ENCODE measurements at places on chromosomes 6 and 20.
A peak's percentile ranks its signal among the peaks of the same experiment; 100 is the strongest.

GRCh38 chr6:165847407-165848085 lies 184.5 kb upstream of the PDE10A start:
- peak; percentile 68 for ATAC-seq

DNA sequence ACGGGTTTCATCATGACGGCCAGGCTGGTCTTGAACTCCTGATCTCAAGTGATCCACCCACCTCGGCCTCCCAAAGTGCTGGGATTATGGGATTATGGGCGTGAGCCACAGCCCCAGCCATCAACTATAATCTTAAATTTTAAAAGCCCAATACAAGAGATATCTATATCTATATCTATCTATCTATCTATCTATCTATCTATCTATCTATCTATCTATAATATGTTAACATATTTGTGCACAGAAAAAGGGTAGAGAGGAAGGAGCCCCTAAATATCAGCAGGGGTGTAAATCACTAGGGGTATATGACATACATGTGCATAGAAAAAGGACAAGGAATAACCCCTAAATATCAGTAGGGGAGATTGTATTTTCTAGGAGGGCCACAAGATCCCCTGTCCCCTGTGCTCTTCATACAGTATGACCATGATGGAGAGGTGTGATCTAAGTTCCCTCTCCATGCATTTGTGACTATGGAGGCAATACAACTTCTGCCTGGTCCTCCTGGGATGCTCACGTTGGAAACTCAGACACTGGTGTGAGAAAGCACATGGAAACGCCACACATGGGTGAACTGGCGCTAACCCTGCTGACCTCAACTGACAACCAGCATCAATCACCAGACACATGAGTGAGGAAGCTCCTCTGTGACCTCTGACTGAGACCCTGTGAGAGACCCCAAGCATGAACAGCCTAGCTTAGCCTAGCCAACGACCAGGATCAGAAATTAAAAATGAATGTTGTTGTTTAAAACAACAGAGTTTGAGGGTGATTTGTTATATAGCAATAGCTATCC lies 1.2 kb upstream of the SPATS1 start:
- ATAC-seq, result no peak

- ATAC-seq, result no peak
Observed at GRCh38 chr20:60092729-60093128, 134.5 kb downstream of the CDH26 start.

DNA sequence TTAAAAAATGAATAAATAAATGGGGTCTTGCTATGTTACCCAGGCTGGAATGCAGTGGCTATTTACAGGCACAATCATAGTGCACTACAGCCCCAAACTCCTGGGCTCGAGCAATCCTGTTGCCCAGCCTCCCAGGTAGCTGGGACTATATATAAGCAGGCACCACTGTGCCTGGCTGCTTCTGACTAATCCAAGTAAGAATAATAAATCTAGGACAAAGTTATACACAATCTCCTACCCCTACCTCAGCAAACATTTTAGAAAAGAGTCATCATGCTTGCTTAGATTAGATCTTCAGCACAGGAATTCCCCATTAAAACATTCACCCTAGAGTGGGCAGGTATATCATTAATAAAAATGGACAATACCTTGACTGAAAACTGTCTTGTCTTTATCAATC lies 124.6 kb downstream of the REV3L start:
- ATAC-seq, result no peak

GRCh38 chr20:36856691-36857635 lies 19.0 kb upstream of the TLDC2 start:
- ATAC-seq, result no peak

- peak; percentile 48 for ATAC-seq
Observed at GRCh38 chr6:76441875-76442274, 369.4 kb upstream of the IMPG1 start.

DNA sequence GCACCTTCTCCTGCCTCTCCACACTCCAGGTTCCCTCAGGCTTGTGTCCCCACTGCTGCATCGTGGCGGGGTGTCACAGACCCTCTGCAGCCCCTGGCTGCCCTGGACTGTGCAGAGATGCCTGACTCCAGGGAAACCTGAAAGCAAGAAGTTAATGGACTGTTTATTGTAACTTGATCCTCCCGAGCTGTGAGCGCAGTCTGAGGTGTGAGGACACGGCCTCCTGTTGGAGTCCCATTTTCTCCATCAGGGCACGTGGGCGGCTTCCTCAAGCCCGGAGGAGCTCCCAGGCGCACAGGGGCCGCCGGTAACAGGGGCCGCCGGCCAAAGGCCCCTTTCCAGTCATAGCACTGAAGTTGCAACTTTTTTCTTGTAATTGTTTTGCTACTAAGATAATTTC lies 16.9 kb downstream of the RBM38 start:
- ATAC-seq, result no peak

DNA sequence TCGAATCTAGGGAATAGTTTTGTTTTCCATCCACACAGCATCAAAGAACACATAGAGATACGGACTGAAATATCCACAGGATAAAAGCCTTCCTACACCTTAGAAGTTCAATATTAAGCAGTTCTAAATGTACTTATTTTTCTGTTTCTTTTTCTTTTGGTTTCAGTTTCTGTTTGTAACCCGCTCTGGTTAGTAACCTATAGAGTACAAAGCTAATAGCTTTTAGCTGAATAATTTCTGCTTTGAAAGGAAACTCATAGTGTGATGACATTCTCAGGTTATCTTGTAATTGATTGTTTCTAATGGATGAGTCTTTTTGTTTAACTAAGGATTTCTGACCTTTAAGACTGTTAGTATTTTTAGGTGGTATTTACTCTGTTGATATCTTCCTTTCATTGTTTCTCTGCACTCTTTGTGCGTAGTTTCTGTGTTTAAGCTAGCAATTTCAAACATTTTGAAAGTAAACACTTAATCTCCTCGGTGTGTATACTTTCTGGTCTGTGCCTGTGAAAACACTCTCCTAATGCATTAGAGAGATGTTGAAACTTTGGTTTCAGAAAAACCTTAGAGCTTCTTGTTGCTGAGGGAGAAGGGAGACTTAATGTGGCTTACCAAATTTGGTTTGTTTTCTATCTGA lies 385.5 kb downstream of the HDGFL1 start:
- no peak for ATAC-seq

GRCh38 chr6:84623956-84624680 lies 140.3 kb downstream of the TBX18 start:
- no peak for ATAC-seq

- peak; percentile 56 for ATAC-seq
Observed at GRCh38 chr6:139109558-139109957, 25.3 kb upstream of the HECA start.

- no peak for ATAC-seq
Observed at GRCh38 chr20:35739294-35740163, 2.5 kb downstream of the RBM39 start.

- ATAC-seq, result no peak
Observed at GRCh38 chr6:90100059-90100665, 196.5 kb downstream of the BACH2 start.

DNA sequence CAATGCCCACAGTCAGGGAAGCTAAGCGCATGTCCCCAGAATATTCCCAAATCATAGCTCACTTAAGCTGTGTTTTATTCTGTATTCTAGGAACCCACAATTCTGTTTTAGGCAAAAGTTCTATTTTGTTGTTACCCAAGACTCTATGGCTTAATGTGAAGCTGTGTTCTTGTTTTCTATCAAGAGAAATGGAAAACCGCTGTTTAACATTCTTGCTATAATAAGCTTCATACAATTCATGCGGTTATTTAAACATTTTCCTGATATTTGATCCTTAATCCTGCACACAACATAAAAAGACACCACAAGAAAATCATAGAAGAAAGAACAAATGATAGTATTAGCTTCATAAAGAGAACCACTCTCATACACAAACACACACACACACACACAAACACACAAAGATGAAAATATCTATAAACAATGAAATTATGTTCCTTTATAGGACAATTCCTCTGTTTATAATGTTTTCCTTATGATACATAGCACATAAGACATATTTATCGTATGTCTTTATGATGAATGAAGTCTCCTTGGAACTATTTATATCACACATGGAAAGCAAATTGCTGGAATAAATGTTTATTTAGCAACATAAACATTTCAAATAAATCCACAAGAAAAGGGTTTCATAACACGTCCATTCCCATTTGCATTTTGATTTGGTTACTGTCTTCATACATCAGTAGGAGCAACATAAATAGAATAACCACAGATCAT lies 16.4 kb upstream of the COL21A1 start:
- no peak for ATAC-seq

GRCh38 chr6:74749211-74750147 lies 456.4 kb downstream of the COL12A1 start:
- ATAC-seq, result peak; percentile 36

DNA sequence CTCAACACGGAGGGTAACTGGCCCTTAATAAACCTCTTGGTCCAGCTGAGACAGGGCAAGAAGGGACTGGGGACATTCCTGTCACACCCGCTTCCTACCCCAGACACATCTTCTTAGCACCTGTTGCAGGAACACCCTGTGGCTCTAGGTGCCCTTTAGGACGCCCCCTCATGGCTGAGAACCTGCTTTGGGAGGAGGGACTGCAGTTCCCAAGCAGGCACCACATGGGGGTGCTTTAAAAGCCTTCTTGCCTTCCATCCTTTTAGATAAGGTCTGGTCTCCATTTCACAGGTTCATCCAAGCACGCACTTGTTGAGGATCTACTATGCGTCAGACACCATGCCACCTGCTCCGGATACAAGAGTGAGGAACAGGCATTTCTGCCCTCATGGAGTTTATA lies 26.6 kb downstream of the NSFL1C start:
- ATAC-seq, result no peak

- no peak for ATAC-seq
Observed at GRCh38 chr20:1002682-1003561, 811 bp upstream of the RSPO4 start.

- ATAC-seq, result peak; percentile 84
Observed at GRCh38 chr6:53192682-53193188, 44.1 kb upstream of the GCM1 start.

GRCh38 chr6:38105066-38105465 lies 285.5 kb downstream of the ZFAND3 start:
- ATAC-seq, result no peak

- ATAC-seq, result peak; percentile 81
Observed at GRCh38 chr20:16107172-16107870, 465.9 kb downstream of the KIF16B start.

DNA sequence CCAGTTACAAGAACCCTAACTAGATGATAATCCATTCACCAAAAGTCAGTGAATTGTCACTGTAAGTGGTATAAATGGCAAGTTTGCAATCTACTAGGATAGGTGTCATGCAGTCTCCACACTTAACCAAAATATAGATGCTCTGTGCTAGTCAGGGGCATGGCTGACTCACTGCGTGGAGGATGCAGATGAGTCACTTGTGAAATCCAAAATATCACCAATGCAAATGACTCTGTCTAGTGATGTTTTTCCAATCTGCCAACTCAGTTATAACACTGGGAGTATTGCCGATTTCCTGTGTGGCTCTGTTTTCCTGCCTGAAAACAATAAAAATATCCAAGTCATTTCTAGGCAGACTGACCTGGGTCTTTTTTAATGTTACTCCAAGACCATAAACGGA lies 47.8 kb upstream of the NRSN1 start:
- ATAC-seq, result peak; percentile 99

DNA sequence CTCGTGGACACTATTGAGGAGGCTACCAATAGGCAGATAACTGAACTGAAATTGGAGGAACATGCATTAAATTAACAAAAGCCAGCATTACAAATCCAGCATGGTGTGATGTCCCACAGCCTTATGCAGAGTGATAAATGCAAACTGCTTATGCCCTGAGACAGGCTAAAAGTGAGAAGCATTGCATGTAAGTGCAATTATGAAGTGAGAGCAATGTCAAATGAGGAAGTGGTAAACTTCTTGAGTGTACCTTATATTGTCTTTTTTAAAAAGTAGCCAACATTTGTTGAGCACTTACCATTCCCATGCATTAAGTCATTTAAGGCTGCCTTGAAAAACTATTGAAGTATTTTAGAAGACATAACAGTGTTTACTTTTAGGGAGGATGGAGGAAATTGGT lies 212.2 kb downstream of the TBC1D7 start:
- ATAC-seq, result no peak

- ATAC-seq, result no peak
Observed at GRCh38 chr20:741620-742019, 26.7 kb downstream of the SLC52A3 start.

DNA sequence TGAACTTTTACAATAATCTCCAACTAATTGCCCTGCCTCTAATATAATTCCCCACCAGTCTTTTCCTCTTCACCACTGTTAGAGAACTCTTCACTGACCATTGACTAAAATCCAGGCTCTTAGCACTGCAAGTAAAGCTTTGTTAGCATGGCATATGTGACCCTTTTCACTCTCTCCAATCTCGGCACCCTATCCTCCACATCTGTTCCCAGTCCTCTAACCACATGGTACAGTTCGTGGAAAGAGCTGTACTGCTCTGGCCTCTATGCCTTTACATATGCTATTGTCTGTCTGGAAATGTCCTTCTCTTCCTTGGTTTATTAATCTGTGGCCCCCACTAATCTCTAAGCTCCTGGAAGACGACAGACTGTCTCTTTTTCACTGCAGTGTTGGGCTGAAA lies 63.0 kb upstream of the EIF2S2 start:
- no peak for ATAC-seq

GRCh38 chr6:157076451-157076822 lies 246.9 kb downstream of the TMEM242 start:
- ATAC-seq, result no peak

DNA sequence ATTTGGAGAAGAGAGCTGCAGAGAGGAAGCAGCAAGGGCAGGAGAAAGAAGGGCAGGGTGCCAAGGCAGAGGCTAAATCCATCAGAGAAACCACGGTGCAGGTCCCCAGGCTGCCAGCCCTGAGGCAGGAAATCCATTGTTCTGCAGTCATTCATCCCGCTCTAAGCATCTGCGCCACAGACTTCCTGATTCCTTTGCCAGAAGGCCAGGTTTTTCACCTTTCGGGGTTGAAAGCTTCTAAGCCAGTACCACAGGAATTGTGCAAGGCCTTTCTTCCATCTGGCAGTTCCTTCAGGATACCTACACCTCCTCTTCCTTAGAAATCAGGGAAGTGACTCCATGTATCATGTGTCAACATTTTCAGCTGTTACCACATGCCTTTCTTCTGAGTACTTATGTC lies 45.6 kb downstream of the ADGRF5 start:
- no peak for ATAC-seq

DNA sequence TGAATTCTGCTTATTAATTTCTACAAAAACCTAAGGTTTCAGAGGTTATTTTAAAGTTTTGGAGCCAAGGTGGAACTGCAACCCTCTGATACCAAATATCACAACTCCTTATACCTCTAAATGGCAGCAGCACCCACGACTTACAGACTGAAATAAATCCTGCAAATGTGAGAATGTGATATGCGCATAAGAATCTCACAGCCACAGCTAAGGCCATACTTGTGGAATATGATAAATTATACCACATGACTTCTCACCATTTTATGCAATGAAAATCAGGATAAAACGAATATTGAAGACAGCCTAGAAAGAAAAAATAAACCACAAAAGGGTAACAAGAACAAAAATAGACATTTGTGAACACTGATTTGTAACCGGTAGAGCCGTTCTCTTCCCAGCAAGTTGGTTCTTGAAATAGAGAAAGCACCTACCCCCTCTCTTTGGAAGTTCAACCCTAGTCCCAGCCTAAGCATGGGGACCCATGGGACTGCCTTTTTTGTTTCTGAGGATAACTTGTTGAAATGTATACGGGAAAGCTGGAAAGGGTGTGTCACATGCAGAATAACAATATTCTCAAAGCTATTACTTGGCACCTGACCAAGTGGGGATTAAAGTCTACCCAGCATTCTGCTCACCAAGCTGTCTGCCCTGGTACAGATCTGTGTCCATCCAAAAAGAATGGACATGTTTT lies 47.1 kb upstream of the MCM9 start:
- ATAC-seq, result no peak

GRCh38 chr6:26206868-26207801 lies 119.9 kb downstream of the HFE start:
- ATAC-seq, result no peak

All from motor neuron (in vitro differentiated cells).